Renal cortical epithelial cell (primary cell): ENCODE measurements at places on chromosomes 7 and 10.

- DNase-seq, result no peak
Observed at GRCh38 chr7:70733090-70733489, 398.9 kb upstream of the GALNT17 start.

DNA sequence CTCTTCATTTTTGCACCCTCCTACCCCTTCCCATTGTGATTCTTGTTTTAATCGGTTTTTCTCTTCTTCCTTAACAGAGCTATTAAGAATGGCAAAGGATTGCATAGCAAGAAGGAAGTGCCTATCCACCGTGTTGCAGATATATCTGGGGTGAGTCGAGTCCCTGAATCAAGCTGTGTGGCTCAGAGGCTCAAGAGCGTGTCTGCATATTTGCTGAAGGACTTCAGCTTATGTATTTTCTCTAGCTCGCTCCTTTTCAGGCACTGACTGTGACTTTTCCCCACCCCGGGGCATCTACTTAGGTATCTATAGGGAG is 126.6 kb downstream of the LRRC4 start:
- no peak for DNase-seq

DNA sequence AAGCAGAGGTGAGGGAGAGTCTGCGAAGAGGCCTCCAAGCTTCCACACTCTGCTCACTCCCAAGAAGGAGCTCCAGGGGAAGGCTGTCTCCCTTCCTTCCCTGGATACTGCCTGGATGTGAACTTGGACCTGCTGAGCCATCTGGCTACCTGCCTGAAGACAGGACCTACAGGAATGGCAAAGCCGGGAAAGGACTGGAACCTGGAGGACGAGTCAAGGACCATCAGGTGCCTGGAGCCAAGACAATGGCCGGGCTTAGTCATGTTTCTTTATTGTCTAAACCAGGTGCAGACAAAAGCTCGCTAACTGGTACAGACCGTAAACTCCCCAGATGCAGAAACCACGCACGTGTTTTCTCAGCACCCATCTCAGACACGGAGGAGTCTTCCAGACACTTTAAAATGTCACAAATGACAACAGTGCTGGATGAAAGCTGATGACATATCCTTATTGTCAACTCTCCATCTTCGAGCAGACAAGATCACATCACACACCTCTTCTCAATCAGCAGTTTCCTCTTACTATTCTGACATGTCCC is 12.1 kb downstream of the ASB13 start:
- no peak for DNase-seq

DNA sequence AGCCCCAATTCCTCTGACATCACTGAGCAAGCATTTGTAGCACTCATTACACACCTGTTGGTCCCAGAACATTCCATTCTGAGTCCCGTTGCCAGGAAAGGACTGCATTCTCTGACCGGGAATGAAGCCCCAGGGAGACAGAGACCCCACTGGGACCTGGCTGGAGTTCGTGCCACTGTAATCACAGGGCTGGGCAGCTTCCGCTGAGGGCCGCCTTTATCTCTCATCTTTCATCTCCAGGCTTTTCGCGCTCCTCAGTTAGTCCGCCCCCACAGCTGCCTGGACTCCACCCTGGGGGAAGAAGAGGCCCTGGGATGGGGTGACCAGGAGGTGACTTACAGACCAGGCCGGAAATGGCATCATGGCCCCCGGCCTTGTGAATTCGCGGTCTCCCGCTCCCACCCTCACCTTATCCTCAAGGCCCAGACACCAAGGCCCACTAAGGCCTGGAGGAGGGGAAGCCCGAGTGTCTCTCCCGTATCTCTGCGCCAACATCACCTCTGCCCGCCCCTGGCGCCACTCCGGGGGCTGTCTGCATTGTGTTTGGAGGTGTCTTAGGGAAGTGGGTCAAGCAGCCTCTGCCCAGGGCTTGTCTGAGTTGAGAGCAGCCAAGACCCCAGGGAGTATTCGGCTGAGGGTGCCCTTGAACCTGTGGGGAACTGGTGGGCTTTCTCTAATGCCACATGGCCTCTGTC is 75.4 kb downstream of the PROSER2 start:
- DNase-seq, result peak; percentile 92

- no peak for DNase-seq
Observed at GRCh38 chr7:27247452-27248426, 5.1 kb downstream of the EVX1 start.

DNA sequence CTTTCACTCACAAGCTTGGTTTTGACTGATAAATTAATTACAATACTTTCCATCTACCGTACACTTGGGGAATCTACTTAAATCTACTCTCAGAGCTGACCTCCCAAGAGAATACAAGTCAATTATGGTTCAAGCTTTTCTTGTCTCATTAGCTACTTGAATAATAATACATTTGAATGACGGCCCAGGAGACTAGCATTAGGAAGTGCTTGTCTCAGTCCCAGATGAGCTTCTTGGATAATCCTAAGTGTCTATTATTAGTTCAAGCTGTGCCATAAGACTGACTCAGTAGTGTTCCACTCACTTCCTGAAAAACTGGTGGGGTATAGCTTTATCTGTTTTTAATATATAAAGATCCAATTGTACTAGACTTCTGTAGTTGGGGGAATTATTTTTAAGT is 100.2 kb downstream of the GNAT3 start:
- DNase-seq, result no peak

- no peak for DNase-seq
Observed at GRCh38 chr10:48462482-48463020, 142.3 kb downstream of the ARHGAP22 start.

DNA sequence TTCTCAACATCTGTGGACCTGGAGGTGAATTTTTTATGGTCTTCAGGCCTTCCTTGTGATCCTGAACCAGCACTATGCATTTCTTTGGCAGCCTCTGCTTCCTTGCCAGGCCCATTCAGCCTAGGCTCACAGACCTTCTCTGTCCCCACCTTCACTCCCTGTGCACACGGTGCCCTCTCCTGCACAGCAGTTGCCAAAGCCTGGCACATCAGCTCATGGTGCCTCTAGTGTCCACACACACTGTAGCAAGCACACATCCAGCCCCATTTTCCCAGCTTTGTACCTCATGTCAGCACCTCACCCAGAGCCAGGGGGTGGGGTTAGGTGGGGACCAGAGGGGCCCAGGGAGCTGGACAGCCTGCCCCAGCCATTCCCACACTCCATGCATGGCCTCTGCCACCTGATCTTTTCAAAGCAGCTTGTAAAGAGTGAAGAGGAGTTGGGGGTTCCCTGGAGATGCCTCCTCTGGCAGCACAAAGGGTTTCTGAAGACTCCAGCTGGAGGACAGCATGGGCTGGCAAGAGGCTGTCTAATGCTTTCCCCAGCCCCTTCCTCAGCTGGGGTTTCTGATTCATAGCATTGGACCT is 57.9 kb upstream of the TMEM72 start:
- peak; percentile 43 for DNase-seq

DNA sequence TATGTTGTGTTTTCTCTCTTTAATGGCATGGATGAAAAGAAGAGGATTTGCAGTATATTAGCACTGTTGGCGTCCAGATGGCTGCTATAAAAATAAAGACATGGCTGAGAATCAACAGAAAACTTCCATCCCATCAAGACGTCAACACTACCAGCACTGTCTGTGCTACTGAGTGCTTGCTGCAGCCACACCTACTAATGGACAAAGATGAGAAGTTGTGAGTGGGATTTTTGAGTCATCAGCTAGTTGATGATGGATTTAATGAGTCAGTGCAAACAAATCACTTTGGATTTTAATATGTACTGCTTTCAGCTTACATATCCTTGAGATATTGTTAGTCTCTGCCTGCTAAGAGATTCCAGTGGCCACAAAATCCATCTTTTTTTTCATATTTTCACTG is 631.0 kb upstream of the ANKRD30A start:
- peak; percentile 31 for DNase-seq

DNA sequence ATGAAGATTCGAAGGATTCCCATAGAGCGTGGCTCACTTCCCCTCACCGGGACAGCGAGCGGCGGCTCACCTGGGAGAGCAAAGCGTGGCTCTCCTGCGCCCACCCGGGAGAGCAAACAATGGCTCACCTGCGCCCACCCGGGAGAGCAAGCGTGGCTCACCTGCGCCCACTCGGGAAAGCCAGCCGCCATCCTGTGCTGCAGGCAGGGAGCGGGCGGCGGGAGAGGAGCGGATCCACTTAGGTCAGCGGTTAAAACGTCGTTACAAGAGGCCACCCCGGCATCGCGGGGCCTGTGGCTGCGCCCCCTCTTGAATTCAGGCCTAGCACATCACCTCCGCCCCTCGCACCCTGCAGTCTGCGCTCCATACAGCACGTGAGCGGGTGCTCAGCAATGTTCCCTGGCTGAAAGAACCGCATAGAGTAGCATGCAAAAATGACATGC is 461 bp upstream of the FIGNL1 start:
- DNase-seq, result no peak

DNA sequence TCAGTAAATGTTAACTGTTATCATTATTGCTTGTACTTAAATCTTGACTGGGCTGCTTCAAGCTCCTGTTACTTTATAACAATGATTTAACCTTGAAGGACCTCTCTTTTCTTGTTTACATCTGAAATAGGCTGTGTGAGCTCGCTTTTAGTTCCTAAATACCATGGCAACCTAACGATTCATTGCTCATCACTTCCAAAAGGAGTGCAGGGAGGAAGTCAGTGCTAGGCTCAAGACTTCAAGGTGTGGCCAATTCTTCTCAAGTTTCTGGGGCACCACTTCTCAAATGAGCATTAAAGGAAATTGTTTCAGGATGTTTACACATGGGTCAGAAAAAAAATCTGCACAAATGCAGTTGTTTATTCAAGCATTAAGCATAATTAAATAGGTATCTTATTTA is 284.2 kb downstream of the MTERF1 start:
- peak; percentile 25 for DNase-seq

GRCh38 chr7:37193087-37193774 is 255.4 kb downstream of the ELMO1 start:
- DNase-seq, result no peak

DNA sequence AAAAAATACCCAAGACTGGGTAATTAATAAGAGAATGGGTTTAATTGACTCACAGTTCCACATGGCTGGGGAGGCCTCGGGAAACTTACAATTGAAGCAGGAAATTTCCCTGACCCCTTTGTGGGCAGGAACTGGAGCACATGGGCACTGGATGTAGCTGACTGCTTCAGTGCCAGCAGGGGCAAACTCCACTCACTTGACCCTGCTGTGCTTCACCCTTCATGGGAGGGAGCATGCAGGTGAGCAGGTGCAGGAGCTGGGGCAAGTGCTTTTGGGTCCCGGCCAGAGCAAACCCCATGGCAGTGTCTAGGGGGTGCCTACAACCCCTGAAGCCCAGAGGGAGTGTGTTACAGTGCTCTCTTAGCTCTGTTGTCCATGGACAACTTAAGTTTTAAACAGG is 132.6 kb downstream of the AKR1D1 start:
- DNase-seq, result peak; percentile 78

DNA sequence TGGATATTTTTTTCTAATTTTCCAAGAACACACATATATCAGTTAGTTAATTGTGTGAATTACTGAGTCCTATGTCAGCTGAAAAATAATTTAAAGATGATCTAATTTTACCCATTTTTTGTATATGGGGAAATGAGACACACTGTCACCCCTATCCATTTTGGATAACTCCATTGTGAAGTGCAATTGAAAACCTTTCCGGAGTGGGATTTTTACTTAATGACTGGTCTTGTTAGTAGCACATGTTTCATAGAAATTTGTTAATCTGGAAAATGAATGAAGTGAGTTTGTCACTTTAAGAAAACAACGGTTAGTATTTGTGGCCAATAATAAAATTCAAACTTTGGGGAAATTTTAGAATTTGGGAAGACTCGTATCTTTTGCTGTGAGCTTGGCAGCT is 2.0 kb downstream of the GARS1 start:
- DNase-seq, result no peak

DNA sequence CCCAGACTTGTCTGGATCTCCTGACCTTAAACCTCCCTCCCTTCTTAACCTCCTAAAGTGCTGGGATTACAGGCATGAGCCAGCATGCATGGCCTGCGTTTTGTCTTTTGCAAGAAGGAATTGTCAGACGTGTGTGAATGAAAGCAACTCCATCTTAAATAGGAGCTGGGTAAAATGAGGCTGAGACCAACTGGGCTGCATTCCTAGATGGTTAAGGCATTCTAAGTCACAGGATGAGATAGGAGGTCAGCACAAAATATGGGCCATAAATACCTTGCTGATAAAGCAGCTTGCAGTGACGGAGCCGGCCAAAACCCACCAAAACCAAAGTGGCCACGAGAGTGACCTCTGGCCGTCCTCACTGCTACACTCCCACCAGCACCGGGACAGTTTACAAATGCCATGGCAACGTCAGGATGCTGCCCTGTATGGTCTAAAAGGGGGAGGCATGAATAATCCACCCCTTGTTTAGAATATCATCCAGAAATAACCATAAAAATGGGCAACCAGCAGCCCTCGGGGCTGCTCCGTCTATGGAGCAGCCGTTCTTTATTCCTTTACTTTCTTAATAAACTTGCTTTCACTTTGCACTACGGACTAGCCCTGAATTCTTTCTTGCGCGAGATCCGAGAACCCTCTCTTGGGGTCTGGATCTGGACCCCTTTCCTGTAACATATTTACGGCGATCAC is 41.2 kb upstream of the SDK1 start:
- no peak for DNase-seq

DNA sequence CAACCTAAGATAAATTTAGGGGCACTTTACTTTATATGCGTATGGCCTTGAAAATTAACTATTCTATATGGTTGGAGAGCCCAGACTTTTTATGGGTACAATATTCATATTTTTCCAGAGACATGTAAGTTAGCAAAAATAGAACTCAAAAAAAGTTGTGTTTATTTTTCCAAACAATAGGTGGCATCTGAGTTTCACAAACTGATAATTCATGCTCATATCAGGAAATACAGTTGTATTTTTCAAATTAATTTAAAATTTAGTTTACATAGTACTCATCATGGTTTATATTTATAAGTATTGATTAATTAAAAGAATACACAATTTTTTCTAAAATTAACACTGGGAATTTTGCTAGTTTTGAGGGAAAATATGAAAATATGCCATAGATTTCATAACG is 34.6 kb downstream of the ANKRD7 start:
- DNase-seq, result peak; percentile 21

GRCh38 chr7:155699180-155699579 is 54.7 kb downstream of the RBM33 start:
- no peak for DNase-seq

- DNase-seq, result peak; percentile 57
Observed at GRCh38 chr10:69800109-69800508, 1.6 kb upstream of the COL13A1 start.

- peak; percentile 52 for DNase-seq
Observed at GRCh38 chr10:31340343-31340742, 21.3 kb downstream of the ZEB1 start.

DNA sequence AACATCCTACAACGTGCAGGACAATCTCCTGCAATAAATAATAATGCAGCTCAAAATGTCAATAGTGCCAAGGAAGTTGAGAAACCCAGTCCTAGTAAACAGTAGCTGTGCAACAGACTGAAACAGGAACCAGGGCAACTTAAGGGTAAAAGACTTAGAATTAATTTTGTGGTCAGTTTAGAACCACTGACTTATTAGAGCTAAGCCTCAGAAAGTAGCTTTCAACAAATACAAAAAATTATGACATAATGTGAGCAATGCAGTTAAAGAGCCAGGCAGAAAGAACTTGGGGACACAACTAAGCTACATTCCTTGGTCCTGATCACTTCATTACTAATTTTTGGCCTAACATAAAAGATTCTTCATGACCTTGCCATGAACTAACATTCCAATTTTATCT is 195.4 kb downstream of the MACC1 start:
- peak; percentile 91 for DNase-seq
